Activated naive CD8-positive, alpha-beta T cell treated with anti-CD3 and anti-CD28 coated beads, Interleukin-2, amount 10 ng/mL, durations not matched to agents 7 days and 5 days (primary cell): ENCODE measurements at places on chromosomes 6 and 20.
A peak's percentile ranks its signal among the peaks of the same experiment; 100 is the strongest.

- peaks cover 45% of the 10 kb centered on the region for H3K36me3 ChIP-seq
- no peak for DNase-seq
- H3K4me3 ChIP-seq: peak overlapping the region; percentile 74
- H3K27ac ChIP-seq: peak overlapping the region; percentile 79
Observed at GRCh38 chr6:158686791-158687381, 37.0 kb downstream of the SYTL3 start.

DNA sequence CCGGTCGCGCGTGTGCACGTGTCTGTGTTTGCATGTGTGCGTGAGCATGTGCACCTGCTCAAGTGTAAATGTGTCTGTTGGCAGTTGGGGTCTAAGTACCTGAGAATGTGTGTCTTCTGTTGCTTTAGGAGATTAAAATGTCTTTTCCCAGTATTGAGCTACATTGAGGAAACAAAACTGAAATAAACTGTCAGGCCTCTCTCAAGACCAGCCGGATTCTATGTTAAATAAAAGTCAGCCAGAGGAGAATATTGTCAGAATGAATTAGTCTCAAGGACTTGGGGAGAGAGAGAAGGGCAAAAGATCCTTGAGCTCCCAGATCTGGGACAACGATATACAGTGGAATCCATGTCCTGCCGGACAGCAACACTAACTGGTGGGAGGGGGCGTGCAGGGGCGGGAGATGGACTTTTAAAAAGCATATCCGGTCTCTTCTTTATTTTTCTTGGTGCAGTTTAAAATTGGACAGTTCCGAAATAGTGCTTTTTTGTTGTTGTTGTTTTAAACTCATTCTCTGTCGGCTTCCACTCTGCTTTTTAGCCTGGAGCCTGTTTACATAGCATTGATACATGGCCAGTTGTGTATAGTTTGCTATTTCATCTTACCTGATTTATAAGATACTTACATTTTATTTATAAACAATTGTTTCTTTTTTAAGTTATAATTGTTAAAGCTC is 3.3 kb upstream of the TBX18 start:
- peaks cover 86% of the 10 kb centered on the region for H3K27me3 ChIP-seq
- peaks cover 6% of the 10 kb centered on the region for H3K4me1 ChIP-seq
- H3K4me3 ChIP-seq: no peak overlapping the region
- H3K36me3 ChIP-seq: peaks cover 9% of the 10 kb centered on the region
- DNase-seq: no peak
- peak overlapping the region; percentile 40 for H3K27ac ChIP-seq

GRCh38 chr6:43460032-43460431 is 4.7 kb upstream of the DLK2 start:
- H3K27me3 ChIP-seq: peaks cover 53% of the 10 kb centered on the region
- H3K4me3 ChIP-seq: no peak overlapping the region
- peaks cover 2% of the 10 kb centered on the region for H3K36me3 ChIP-seq
- H3K4me1 ChIP-seq: peaks cover 8% of the 10 kb centered on the region
- no peak for DNase-seq

GRCh38 chr6:130359736-130360135 is 6.1 kb upstream of the TMEM200A start:
- no peaks in the 10 kb centered on the region for H3K36me3 ChIP-seq
- DNase-seq: no peak
- H3K4me3 ChIP-seq: no peak overlapping the region
- H3K27ac ChIP-seq: no peak overlapping the region
- H3K4me1 ChIP-seq: peaks cover 4% of the 10 kb centered on the region
- peaks cover 25% of the 10 kb centered on the region for H3K27me3 ChIP-seq

DNA sequence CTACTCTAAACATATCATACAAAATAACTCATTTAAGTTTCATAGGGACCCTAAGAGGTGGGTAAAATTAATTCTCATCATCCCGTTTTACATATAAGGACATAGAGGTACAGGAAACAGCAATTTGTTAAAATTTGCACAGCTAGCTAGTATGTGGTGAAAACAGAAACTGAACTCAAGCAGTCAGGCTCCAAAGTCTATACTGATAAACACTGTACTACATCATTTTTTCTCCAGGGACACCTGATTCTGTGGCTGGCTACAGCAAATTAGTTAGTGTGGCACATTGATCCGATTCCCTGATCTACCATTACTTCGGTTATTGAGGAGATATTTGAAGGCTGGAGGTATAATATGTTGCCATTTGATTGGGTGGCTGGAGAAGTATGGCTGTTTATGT is 36.2 kb upstream of the E2F3 start:
- H3K4me3 ChIP-seq: peak overlapping the region; percentile 81
- peaks cover 10% of the 10 kb centered on the region for H3K36me3 ChIP-seq
- H3K4me1 ChIP-seq: peaks cover 44% of the 10 kb centered on the region

DNA sequence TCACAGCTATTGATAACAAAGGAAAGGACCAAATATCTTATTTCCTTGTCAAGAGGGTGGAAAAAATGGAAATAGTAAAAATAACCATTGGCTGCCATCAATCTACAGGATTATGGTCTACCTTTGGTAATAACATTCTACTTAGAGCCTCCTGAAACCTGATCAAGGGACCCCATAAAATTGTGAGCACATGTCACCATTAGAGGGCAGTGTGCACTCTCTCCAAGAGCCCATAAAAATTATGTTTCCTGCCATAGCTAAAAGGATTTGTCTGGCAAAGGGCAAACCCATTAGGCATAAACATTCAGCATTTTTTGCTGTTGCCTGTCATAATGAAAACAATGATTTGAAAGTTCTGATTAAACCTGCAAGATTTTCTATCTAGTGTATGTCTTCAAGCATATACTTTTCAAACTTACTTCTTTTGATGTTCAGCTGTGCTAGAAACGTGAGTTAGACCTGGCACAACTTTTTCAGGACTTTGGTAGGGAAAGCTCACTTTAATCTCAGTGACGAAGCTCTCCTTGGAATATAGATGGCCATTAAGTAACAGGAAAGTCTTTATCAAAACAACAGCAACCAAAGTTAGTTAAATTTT is 120.7 kb upstream of the ZFP64 start:
- no peaks in the 10 kb centered on the region for H3K36me3 ChIP-seq
- H3K4me3 ChIP-seq: no peak overlapping the region
- no peak for DNase-seq
- no peak overlapping the region for H3K27ac ChIP-seq

- H3K27me3 ChIP-seq: peaks cover 8% of the 10 kb centered on the region
- H3K4me1 ChIP-seq: no peaks in the 10 kb centered on the region
- no peak overlapping the region for H3K27ac ChIP-seq
- no peaks in the 10 kb centered on the region for H3K36me3 ChIP-seq
- DNase-seq: no peak
Observed at GRCh38 chr20:54502179-54502578, 26.8 kb downstream of the DOK5 start.

- DNase-seq: no peak
- H3K27ac ChIP-seq: no peak overlapping the region
- no peak overlapping the region for H3K4me3 ChIP-seq
- H3K36me3 ChIP-seq: no peaks in the 10 kb centered on the region
Observed at GRCh38 chr6:159953091-159953601, 15.7 kb upstream of the IGF2R start.

DNA sequence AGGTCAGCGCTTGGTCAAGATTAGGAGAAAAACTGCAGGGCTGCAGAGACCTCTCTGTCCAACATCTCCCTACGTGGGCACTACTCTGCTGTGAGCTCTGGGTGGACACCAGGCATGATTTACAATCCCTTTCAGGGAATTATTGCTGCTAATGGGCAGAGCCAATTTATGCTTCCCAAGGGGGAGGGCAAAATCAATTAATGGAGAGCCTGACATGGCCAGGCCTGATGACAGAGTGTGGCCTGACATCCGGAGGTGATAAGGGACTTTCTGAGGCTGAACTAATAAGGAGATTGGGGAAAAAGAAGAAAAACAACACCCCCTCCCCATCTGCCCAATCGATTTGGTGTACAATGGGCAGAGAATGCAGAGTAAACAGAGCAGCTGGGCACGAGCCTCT is 5.0 kb upstream of the KCNK16 start:
- peaks cover 17% of the 10 kb centered on the region for H3K27me3 ChIP-seq
- H3K36me3 ChIP-seq: no peaks in the 10 kb centered on the region
- H3K27ac ChIP-seq: no peak overlapping the region
- no peak overlapping the region for H3K4me3 ChIP-seq
- no peak for DNase-seq

DNA sequence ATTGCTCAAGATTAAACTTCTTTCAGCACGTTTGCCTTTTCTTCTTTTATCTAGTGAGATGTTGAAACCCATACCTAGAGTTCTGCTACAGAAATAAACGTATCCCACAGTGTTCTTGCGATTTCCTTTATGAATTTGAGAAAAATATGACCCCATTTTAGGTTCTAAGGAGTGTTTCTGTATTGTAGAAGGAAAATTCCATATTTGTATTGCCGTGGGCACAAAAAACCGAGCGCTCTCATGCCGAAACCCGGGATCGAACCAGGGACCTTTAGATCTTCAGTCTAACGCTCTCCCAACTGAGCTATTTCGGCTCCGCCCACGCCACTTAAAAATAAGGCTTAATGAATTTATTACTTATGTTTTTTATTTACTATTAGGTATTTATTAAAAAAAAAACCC is 23.7 kb downstream of the ZNF311 start:
- H3K27ac ChIP-seq: peak overlapping the region; percentile 87
- H3K36me3 ChIP-seq: peaks cover 3% of the 10 kb centered on the region
- peaks cover 46% of the 10 kb centered on the region for H3K4me1 ChIP-seq
- H3K4me3 ChIP-seq: peak overlapping the region; percentile 91
- DNase-seq: peak; percentile 65
- peaks cover 46% of the 10 kb centered on the region for H3K27me3 ChIP-seq

DNA sequence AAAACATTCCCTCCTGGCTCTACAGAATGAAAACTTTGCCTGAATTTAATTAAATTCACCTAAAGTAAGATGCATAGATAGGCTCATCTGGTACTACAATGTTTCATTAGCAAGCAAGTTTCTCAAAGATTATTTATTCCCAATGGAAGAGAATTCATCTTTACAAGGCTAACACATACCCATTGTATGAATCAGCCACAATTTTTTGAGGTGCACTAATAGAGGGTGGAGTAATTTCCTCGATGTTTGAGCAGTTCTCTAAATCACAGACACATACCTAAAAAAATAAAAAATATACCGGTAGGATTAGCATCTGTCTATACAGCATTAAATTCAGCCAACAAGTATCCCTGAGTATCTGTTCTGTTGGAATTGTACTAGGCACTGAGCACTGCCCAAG is 32.7 kb downstream of the ROS1 start:
- H3K4me3 ChIP-seq: no peak overlapping the region
- peaks cover 18% of the 10 kb centered on the region for H3K27me3 ChIP-seq
- no peak for DNase-seq
- H3K36me3 ChIP-seq: no peaks in the 10 kb centered on the region
- no peaks in the 10 kb centered on the region for H3K4me1 ChIP-seq

GRCh38 chr20:1345030-1345755 is 16.3 kb upstream of the SDCBP2 start:
- H3K4me1 ChIP-seq: peaks cover 35% of the 10 kb centered on the region
- no peaks in the 10 kb centered on the region for H3K27me3 ChIP-seq
- H3K27ac ChIP-seq: peak overlapping the region; percentile 87
- no peak for DNase-seq
- peaks cover 26% of the 10 kb centered on the region for H3K36me3 ChIP-seq

GRCh38 chr6:16800341-16800740 is 39.1 kb upstream of the ATXN1 start:
- no peak for DNase-seq
- H3K4me1 ChIP-seq: no peaks in the 10 kb centered on the region
- no peaks in the 10 kb centered on the region for H3K36me3 ChIP-seq
- H3K27ac ChIP-seq: no peak overlapping the region

GRCh38 chr6:105199711-105200110 is 19.9 kb upstream of the POPDC3 start:
- peaks cover 14% of the 10 kb centered on the region for H3K27me3 ChIP-seq
- no peaks in the 10 kb centered on the region for H3K4me1 ChIP-seq
- no peaks in the 10 kb centered on the region for H3K36me3 ChIP-seq
- H3K27ac ChIP-seq: no peak overlapping the region
- H3K4me3 ChIP-seq: no peak overlapping the region

- H3K27ac ChIP-seq: no peak overlapping the region
- peaks cover 6% of the 10 kb centered on the region for H3K27me3 ChIP-seq
- H3K4me3 ChIP-seq: no peak overlapping the region
- DNase-seq: no peak
- no peaks in the 10 kb centered on the region for H3K36me3 ChIP-seq
Observed at GRCh38 chr6:107982486-107982885, 24.5 kb upstream of the SEC63 start.

- H3K4me3 ChIP-seq: no peak overlapping the region
- DNase-seq: no peak
- no peak overlapping the region for H3K27ac ChIP-seq
- H3K36me3 ChIP-seq: no peaks in the 10 kb centered on the region
Observed at GRCh38 chr6:50278663-50279062, 228.9 kb upstream of the DEFB112 start.
